ENCODE measurements at places on chromosomes 1 and 21.

- DNase-seq, result no peak
These were observed 59.9 kb upstream of the SELENON start for GRCh38 chr1:25740071-25740470.

- no peak for DNase-seq
These were observed 2.0 kb downstream of the ALDH4A1 start for GRCh38 chr1:18900303-18900841.

GRCh38 chr1:65650682-65651081, 142.0 kb upstream of the PDE4B start:
- no peak for DNase-seq

- DNase-seq, result no peak
These were observed 26.8 kb downstream of the LRRC53 start for GRCh38 chr1:74485622-74486021.

DNA sequence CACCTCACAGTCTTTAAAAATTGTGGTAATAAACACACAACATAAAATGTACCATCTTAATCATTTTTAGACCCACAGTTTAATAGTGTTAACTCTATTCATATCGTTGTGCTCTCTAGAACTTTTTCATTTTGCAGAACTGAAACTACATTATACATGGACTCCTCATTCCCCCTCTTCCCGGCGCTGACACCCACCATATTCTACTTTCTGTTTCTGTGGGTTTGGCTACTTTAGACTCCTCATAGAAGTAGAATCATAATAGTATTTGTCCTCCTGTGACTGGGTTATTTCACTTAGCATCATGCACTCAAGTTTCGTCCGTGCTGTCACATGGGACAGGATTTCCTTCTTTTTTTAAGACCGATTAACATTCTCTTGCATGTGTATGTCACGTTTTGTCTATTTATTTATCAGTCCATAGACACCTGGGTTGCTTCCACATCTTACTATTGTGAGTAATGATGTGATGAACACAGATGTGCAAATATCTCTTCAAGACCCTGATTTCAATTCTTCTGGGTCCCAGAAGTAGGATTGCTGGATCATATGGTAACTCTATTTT, 62.9 kb upstream of the TMPRSS2 start:
- DNase-seq, result no peak

DNA sequence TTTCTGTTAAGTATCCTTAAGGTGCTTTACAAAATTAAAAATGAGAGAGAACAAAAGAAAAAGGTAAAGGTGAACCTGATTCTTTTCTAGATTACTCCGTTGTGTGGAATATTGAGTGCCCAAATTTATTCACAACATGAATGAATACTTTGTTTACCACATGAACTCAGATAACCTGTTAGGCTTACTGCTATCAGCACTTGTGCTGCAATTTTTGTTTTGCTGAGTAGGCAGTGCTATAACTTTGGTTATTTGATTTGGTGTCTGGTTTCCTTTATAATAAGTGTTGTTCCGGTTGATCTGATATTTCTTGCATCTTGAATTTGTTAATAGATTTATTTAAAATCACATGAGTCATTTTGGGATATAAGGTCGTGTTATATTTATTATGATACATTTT, 195.9 kb downstream of the NEGR1 start:
- no peak for DNase-seq

DNA sequence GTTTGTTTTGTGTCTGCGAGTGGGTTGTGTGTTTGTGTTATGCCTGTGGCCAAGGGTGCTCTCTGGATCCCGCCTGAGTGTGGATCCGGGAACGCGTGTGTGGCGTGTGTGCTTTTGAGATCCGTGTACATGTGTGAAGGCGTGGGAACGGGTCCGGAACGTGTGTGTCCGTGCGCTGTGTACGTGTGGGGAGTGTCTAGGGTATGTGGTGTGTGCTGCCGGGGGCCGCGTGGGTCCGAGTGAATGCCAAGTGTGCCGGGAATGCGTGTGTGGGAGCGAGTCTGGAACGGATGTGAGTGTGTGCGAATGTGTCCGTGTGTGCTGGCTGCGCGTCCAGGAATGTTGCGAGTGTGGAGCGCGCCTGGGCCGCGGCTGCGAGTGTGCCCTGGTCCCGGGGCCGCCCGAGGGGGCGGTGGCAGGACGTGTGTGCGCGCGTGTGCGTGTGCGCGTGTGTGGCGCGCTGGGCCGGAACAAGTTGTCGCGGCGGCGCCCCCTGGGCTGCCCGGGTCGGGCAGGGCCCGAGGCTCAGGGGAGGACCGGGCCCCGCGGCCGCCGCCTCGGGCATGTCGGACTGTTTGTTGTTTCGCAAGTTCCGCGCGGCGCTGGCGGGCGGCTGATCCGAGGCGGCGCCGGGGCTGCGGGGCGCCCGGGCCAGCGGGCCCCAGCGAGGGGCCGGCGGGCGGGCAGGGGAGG, 953 bp downstream of the PTPRU start:
- DNase-seq, result peak; percentile 63

GRCh38 chr1:33096363-33097005, 15.5 kb downstream of the AZIN2 start:
- DNase-seq, result peak; percentile 58

GRCh38 chr1:42943166-42943565, 15.5 kb downstream of the SLC2A1 start:
- DNase-seq, result peak; percentile 84

GRCh38 chr1:232283864-232284263, 346.1 kb downstream of the SIPA1L2 start:
- no peak for DNase-seq

- DNase-seq, result no peak
These were observed 175.7 kb downstream of the GPR52 start for GRCh38 chr1:174623324-174624035.

DNA sequence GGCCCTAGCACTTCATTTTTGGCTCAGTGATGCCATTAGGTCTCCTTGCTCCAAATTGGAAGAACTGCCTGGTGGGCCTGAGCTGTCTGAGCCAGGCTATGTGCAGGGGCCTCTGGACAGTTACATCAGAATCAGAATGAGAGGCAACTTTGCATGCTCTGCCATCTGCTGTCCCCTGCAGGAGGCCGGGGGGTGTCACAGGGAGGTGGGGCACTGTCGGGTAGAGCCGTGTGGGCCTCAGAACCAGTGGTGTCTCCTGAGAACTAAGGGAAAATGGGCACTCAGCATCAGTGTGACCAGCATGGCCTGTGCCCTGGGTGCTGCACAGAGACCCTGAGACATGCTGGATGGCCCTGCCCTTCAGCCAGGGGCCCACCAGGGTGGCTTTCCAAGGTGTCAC, 47.0 kb upstream of the COL6A1 start:
- no peak for DNase-seq

DNA sequence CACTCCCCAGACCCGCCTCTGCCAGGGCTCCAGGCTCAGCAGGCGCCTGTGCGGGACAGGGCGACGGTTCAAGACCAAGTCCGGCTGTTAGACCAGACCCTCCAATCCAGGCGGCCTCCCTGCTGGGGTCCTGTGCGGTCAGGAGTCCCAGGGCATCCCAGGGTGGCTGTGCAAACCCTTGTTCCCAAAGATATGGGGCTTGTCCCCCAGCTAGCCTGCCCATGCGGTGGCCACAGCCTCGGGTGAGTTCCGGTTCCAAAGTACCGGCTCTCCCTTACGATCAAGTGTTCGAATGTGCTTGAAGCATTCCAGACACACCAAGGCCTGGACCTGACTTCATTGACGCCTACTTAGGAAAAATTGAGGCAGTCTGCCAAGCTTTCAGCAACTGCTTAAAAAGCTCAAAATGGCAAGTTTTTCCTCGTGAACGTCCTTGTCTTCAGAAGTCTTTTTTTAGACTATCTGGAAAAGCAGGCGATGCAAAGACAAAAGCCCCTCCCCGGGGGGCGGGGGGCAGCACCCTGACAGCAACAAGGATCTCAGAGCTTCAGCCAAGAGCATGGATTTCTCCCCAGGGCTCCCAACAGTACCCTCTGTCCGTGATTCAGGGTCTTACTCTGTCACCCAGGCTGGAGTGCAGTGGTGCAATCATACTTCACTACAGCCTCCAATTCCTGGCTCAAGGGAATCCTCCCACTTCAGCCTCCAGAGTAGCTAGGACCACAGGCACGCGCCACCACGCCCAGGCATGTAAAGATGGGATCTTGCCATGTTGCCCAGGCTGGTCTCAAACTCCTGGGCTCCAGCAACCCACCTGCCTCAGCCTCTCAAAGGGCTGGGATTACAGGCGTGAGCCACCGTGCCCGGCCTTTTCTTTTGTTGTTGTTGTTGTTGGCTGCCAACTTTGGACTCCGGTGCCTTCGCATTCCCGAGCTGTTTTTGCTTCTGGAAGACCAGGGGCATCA, 2.3 kb downstream of the FAAP20 start:
- peak; percentile 67 for DNase-seq

GRCh38 chr1:25619101-25619890, 2.7 kb downstream of the MAN1C1 start:
- DNase-seq, result no peak

- peak; percentile 14 for DNase-seq
These were observed 467.5 kb upstream of the CXADR start for GRCh38 chr21:17045214-17045853.

- no peak for DNase-seq
These were observed 8.9 kb downstream of the PTGS2 start for GRCh38 chr1:186671136-186671825.

- no peak for DNase-seq
These were observed 24.0 kb downstream of the L1TD1 start for GRCh38 chr1:62218604-62219003.

GRCh38 chr1:112461200-112461871, 47.4 kb upstream of the WNT2B start:
- DNase-seq, result peak; percentile 49

DNA sequence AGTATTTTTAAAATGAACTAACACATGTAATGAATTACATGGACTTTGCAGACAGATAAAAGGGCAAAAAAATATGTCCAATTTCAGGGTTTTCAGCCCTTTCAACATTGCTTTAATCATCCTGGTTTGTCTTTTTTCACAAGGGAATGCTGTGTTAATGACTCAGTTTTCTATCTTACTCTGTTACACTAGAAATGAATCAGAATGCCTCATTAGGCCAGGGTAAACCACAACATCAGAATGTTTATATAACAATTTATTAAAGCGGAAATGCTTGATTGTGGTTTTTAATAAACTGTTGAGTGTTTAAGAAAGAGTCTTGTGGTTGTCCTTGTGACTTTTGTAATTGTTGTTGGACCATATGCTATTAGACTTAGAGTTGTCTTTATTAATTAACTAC, 13.5 kb downstream of the GORAB start:
- peak; percentile 95 for DNase-seq

- no peak for DNase-seq
These were observed 48.9 kb downstream of the SLC66A1 start for GRCh38 chr1:19360843-19361610.

GRCh38 chr1:9689011-9689706, 37.6 kb downstream of the PIK3CD start:
- DNase-seq, result peak; percentile 47

DNA sequence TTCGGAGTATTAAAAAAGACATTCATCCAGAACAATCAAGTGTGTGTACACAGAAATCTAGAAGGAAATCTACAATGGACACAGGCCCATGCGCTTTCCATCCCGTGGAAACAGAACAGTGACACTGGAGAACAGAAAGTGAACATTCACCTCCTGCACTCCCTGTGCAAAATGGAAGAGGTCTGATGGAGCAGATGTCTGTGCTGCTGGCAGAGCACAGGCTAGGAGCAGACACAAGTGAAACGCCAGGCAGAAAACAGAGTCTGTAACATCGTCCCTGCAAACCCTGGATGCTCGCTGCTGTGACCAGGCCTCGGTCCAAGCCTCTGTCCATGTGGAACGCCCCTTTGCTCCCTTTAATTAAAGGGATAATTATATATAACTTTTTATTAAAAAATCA, 36.1 kb downstream of the SLC45A1 start:
- no peak for DNase-seq

- DNase-seq, result no peak
These were observed 25.4 kb upstream of the RGS16 start for GRCh38 chr1:182629499-182630096.

DNA sequence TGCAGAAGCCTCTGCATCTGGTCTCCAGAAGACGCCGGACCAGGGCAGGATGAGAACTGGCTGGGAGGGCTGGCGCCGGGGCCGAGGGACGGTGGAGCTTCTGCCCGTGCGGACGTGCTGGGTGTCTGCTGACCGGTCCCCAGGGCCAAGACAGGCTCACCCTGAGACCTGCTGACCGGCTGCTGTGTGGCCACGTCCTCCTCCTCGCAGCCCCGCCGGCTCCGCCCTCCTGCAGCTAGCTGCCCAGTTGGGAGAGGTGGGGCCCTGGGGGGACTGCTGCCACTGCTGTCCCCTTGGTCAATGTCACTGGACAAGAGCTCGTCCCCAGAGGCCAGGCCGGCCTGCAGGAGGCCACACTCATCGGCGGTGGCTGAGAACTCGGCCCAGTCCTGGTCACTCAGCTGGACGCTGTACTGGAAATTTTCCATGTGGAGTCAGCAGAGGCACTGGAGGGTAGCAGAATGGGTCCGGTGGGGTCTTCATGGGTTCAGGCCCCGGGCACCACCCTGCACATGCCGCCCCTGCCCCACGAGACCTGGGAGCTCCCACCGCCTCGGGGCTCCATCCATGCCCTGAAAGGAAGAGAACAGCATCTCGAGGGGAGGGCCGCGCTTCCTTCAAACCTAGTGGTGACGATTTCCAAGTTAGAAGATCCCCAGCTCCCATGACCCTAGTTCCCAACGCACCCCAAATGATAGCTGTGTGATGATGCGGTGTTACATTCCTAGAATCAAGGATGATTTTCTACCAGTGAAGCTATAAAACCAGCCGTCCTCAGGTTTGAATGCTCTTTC, 1.1 kb downstream of the PERM1 start:
- no peak for DNase-seq

DNA sequence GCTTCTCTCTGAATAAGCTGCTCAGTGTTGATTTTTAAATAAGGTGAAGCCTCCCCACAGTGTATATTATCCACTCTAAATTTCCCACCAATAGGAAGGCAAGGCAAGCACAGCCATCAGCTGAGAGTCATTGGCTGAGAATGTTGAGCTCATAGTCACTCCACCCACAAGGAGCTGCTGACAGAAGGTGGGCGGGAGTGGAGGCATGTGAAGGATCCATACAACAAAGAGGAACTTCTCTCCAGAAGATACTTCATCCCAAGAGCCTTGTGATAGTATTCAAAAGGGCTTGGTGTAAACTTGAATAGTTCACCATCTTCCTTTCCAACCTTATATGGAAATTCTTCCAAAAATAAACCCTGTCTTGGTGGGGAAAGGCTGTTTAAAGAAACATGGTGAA, 42.8 kb downstream of the SAMD13 start:
- peak; percentile 35 for DNase-seq

- DNase-seq, result no peak
These were observed 16.6 kb downstream of the NOC2L start for GRCh38 chr1:942411-942821.

DNA sequence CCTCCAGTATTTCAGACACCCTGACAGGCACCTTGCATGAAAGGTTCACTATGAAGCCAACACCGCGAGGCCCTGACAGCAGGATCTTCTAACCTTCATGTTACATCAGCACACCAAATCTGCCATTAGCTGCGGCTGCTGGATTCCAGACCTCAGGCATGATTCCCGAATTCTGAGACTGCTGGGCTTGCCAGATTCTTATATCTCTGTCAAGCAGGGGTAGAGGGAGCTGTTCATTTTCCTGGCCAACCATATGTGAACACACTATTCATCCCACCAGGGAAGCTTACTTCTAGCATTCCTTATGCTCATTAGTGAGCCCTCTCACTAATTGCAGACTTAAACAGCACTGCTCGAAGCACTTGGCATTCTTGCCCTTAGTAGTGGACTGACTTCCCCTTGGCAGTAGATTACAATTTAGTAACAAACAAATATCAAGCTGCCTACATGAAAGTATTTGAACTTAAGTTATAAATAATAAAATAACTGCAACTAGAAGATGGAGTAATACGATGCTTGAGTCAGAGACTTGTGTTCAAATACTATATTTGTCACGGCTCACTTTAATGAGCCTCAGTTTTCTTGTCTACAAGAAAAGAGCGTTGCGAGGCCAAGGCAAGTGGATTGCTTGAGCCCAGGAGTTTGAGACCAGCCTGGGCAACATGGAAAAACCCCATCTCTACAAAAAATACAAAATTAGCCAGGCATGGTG, 43.3 kb downstream of the NID1 start:
- DNase-seq, result peak; percentile 21

All from amniotic epithelial cell (primary cell).